ENCODE measurements at places on chromosomes 1 and 21. TPM values are rescaled to one million over a fixed set of nuclear protein-coding genes. Genes with fewer than 3 reads are reported as not detected.

- DNase-seq = no peak
Observed at GRCh38 chr21:44957047-44957831, 17.4 kb downstream of the SLX9 start.

- no peak for DNase-seq
Observed at GRCh38 chr21:44615466-44615865, 3.6 kb downstream of the KRTAP10-8 start.

- no peak for DNase-seq
Observed at GRCh38 chr1:53636621-53637171, 102.3 kb downstream of the GLIS1 start.

The FAM229A gene
- polyA plus RNA-seq = 13.2 TPM

All from renal pelvis (tissue), 12 donors.